ENCODE measurements at places on chromosomes 7 and 10. TPM values are rescaled to one million over a fixed set of nuclear protein-coding genes. Genes with fewer than 3 reads are reported as not detected.
A peak's percentile ranks its signal among the peaks of the same experiment; 100 is the strongest.

DNA sequence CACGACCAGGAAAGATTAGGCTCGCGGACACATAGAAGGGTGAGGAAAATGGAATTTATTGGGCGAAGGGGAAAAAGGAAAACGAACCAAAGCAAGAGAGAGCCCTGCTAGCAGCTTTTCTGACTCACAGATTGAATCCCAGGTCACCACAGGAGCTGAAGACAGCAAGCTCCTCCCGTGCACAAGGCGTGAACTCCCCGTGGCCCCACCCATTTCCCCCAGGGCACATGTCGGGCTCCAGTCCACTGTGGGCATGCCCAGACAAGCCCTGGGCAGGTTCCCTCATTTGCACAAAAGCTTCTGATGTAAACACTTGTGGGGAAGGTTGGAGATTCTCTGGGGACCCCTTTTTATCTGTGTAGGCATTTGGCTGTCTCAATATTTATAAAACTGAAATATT is 582.4 kb downstream of the SUGCT start:
- no peak for DNase-seq

GRCh38 chr10:61136139-61136538 is 192.2 kb upstream of the RHOBTB1 start:
- DNase-seq: no peak

CFAP46 gene
- 2.0 TPM for polyA plus RNA-seq

- DNase-seq: no peak
These were observed 74.8 kb downstream of the HIPK2 start for GRCh38 chr7:139702811-139703486.

GRCh38 chr7:129401228-129401966 is 32.8 kb upstream of the STRIP2 start:
- peak; percentile 6 for DNase-seq

- DNase-seq: no peak
These were observed 37.0 kb downstream of the EPDR1 start for GRCh38 chr7:37957221-37957970.

- no peak for DNase-seq
These were observed 83.0 kb upstream of the NPSR1 start for GRCh38 chr7:34575006-34575405.

ATG9B gene
- 0.15 TPM for polyA plus RNA-seq

- no peak for DNase-seq
These were observed 72.6 kb downstream of the ITGB8 start for GRCh38 chr7:20403331-20403730.

DNA sequence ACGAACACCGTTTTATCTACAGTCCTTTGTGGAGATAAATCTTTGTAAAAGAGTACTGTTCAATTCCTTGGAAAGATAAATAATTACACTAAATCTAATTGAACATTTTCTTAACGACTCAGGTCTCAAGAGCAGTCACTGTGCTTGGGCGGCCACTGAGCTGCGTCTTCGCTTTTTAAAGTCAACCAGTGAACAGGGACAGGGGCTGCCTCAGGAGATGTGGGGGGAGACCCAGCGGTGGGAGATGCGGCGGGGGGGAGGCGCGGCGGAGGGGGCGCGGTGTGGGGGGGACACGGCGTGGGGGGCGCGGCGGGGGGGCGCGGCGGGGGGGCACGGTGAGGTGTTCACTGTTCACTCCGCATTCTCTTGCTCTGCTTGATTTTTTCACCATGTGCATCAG is 39.8 kb downstream of the CAMK2B start:
- DNase-seq: no peak

MKX gene
- polyA plus RNA-seq: 68.1 TPM

PIK3CG gene
- not detected for polyA plus RNA-seq

Data from BJ (cell line).